ENCODE measurements at places on chromosomes 4 and X.

- no peak for DNase-seq
Measured at GRCh38 chr4:4415107-4415805, 28.4 kb downstream of the NSG1 start.

- DNase-seq: no peak
Measured at GRCh38 chr4:169399976-169400767, 129.4 kb upstream of the SH3RF1 start.

GRCh38 chr4:8274765-8275547 lies 5.4 kb downstream of the HTRA3 start:
- no peak for DNase-seq

DNA sequence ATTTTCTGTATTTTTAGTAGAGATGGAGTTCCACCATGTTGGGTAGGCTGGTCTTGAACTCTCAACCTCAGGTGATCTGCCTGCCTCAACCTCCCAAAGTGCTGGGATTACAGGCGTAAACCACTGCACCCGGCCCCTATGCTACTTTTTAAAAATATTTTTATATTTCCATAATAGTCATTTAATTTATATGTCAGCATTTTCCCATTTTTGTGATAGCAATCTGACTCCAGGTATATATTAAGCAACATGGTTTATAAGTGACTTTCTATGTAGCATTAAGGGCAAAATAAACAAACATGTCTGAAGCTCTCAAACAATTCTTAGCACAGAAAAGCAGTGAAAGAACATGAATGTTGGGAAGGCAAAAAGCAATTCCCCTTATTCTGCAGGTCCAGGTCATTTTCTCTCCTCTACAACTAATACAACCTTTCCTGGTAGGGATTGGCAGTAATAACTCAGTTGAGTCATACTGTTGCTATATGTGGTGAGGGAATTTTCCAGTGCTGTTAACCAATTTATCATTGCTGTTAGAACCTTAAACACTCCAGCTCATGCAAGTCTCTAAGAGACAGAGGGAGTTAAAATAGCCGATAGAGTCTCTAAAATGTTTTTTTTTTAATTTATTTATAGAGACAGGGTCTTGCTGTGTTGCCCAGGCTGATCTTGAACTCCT lies 24.0 kb downstream of the SMIM14 start:
- DNase-seq: no peak

DNA sequence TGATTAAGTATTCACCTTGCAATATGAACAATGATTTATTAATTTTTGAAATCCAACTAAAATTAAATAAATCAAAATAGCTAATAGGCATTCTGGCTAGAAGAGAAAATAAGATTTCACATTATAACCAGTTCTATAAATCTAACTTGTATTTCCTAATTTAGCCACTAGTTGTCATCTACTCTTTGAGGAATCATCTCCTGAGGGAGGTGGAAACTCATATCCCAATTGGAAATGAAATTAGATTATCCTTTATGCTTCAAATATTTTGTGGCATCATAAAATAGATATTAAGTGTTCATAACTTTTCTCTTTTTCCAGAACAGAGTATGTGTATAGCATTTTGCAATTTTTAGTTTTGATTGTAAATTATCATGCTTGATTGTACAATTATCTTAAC lies 558.5 kb upstream of the DIAPH2 start:
- DNase-seq: no peak

- DNase-seq: no peak
Measured at GRCh38 chrX:17616936-17617335, 120.4 kb upstream of the SCML1 start.

- no peak for DNase-seq
Measured at GRCh38 chr4:104722467-104722866, 227.8 kb upstream of the CXXC4 start.

All from stimulated activated CD8-positive, alpha-beta memory T cell treated with anti-CD3 and anti-CD28 coated beads, Interleukin-7, amount 100 ng/mL, for 4 hours (primary cell).